Putamen (tissue), 1 donor: ENCODE measurements at places on chromosomes 1 and 21.

DNA sequence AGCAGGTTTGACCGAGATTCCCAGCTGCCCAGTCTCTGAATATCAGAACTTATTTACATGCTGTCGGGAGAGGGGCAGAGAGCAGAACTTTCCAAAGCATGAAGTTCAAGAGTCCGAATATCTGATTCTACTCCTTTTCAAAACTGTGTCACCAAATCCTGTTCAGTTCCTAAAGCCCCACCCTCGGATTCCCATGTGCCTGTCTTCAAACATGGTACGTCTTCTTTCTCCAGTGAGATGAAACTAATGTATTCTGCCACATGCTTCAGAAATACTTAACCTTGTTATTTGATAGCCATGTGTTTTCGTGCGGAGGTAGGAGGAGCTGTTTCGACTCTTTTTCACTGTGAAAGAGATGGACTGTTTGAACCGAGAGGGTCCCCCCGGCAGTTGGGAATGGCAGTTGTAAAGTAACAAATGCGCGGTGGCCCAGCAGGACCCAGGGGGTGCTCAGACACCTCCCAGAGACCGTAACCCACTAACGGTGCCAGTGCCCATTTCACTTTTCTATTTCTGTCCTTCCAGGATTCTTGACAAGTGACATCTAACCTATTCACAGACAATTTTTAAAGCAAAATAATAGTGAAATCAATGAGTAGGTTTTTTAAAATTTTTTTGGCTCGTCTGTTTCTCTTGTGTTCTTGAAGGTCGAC, 67.2 kb downstream of the ZBTB18 start:
- no peak for DNase-seq

GRCh38 chr1:203364094-203364801, 13.3 kb upstream of the FMOD start:
- DNase-seq = no peak

- no peak for DNase-seq
Measured at GRCh38 chr1:168019407-168019806, 82.5 kb upstream of the MPC2 start.

DNA sequence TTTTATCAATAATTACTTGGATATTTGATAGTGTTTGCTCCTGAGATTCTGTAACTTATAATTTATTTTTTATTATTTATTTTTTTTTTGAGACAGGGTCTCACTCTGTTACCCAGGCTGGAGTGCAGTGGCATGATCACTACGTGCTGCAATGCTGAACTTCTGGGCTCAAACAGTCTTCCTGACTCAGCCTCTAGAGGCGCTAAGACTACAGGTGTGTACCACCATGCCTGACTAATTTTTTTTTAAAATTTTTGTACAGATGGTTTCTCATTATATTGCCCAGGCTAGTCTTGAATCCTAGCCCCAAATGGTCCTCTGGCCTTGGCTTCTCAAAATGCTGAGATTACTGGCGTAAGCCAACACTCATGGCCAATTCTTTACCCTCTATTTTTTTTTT, 845.5 kb upstream of the ADGRL4 start:
- DNase-seq = no peak

DNA sequence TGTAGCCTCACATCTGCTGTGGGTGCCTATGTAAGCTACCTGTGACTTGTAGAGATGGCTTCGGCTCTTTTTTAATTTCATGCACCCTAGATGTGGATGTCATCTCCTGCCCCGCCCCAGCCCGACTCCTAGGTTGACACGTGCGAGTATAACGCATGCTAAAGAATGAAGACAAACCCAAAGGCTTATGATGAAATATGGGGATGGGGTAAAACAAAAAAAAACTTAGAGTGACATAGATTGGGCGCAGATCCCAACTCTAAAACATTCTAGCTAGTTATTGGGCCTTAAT, 613 bp upstream of the ERO1B start:
- no peak for DNase-seq

DNA sequence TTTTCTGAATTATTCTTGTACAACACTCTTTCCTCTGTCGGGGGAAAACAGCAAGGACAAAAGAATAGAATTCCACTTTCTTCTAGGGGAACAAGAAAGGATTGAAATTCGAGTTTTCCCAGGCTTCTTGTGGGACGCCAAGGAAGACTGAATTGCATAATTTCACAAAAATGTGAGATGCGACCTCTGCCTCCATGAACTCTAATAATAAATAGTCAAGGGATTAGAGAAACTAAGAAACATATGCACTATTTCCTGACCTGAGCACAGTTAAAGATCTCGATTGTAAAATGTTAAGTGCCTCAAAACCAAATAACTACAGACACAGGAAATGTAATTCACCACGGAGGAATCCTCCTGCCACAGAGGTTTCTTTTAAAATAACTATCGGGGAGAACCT, 117.3 kb upstream of the MARK1 start:
- no peak for DNase-seq

GRCh38 chr1:14190508-14190907, 408.0 kb upstream of the KAZN start:
- DNase-seq = no peak

DNA sequence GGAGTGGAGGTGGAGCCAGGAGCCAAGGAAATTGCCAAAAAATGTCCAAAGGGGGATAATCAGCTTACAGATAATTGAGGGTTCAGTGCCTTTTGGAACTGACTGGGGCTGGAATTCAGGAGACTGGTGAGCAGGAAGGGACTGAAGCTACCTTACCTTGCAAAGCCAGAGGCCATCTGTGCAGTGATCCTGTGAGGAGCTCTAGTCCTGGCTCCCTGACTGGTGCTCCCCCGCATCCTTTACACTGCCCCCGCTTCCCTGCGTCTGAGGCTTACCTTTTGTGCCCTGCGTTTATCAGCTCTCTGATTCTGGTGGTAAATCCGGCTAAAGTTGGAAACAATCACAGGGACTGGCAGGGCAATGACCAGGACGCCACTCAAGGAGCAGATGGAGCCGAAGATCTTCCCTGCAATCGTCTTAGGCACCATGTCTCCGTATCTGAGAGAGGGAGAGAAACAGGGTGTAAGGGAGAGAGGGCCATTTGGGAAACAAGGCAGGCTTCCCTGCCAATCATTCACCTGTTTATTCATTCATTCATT, 31.0 kb downstream of the DDX20 start:
- no peak for DNase-seq

GRCh38 chr1:112133487-112133886, 144.0 kb upstream of the KCND3 start:
- DNase-seq = no peak

DNA sequence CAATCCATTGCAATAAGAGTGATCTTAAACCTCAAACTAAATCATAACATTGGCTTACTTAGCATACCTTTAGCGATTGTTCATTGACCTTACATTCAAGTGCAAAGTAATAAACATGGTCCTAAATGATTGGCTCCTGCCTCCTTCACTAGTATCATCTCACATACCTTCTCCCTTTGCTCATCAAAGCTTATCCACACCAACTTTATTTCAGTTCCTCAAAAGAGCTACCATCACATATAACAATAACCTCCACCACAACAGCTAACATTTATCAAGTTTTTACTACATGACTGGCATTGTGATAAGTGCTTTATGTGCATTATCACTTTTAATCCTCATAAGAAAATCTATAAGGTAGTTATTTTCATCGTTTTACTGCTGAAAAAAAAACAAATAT, 198.8 kb downstream of the COL24A1 start:
- DNase-seq = no peak

DNA sequence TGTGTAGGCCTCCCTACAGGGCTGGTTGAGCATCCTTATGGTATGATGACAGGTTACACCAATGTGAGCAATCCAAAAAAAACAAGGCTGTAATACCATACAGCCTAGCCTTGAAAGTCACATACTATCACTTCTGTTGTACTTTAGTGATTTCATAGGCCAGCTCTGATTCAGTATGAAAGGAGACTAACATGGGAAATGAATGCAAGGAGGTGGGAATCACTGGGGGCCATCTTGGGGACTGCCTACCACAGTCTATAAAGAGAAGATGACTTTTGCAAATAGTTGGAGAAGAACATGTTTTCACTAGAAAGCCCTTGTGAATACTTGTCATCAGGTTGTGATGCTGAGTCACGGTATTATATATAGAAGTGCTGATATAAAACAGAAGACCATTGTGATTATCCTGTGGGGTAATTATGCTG, 270.7 kb downstream of the S1PR1 start:
- no peak for DNase-seq

DNA sequence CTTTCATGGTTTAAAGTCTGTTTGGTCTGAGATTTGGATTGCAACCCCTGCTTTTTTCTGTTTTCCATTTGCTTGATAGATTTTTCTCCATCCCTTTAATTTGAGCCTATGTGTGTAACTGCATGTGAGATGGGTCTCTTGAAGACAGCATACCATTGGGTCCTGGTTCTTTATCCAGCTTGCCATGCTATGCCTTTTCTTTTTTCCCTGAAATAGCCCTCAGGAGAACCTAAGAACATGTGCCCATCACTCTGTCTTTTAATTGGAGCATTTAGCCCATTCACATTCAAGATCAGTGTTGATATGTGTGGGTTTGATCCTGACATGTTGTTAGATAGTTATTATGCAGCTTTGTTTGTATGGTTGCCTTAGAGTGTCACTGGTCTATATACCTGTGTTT, 21.7 kb upstream of the DENND1B start:
- DNase-seq = no peak

DNA sequence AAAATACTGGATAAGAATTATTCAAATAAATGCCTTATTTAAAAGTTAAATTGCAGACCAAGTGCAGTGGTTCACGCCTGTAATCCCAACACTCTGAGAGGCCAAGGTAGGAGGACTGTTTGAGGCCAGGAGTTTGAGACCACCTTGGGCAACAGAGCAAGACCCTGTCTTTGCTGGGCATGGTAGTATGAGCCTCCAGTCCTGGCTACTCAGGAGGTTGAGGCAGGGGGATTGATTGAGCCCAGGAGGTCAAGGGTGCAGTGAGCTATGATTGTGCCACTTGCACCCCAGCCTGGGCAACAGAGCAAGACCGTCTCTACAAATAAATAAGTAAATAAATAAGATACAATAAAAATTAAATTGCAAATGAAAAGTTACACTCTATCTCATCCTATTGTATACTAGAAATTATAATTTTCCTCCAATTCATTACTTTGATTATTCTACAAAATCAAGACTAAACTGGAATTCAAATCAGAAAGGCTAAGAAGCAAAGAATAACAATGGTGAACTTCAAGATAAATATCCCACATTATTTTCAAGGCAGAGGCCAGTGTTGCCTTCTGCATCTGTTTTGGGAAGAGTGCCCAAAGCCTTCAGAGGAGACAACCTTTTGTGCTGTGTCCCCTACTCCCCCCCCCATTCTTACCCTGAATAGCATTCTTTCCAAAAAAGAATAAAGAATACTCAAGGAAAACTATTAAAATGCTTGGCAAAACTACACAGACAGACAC, 73.3 kb upstream of the IRF2BP2 start:
- no peak for DNase-seq

DNA sequence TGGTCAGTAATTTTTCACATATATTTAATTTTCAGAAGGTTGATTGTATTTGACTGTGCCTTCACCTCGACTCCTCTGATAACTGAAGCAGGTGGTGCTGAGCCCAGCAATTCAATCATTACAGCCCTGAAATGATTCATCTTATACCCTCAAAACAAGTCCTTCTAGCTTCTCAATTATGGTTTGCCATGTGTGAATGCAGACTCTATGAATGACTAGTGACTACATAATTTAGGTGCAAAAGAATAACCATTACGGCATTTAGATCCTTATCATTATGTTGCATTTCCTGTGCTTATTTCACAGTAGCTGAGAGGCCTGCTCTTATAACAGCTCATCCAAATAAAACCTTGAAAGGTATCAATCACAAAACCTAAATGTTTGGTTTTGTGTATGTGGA, 54.0 kb upstream of the COL11A1 start:
- no peak for DNase-seq

- no peak for DNase-seq
Measured at GRCh38 chr1:210707300-210708240, 378.9 kb downstream of the HHAT start.

- no peak for DNase-seq
Measured at GRCh38 chr21:45990741-45991605, 9.4 kb downstream of the COL6A1 start.

DNA sequence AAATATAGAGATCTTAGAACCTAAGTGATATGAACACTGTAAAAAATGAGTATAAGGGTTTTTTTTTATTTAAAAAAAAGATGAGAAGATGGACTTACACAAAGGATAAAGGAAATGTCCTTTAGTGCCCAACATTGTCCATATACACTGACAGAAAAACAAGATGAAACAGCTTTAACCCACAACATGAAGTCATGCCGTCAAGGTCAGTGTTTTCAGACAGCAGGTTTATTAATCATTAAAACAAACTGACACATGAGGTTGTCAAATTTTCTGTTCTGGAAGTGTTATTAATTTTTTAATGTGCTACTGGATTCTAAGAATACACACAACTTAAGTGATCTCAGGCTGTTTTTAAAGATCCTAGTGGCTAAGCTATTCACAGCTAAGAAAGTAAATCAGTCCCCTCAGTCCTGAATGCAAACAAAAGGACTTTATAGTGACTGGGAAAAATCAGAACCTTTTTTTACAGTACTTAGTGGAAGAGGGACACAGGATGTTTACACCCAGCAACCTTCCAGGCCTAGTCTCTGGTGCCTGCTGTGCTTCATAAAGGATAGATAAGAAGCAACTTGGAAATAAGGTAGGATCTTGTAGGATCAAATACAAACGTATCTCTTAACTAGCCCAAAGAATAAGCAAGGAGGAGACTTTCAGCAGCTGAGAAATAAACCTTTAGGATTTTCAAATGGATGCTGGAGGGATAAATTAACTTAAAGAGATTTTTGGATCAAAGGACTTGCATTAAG, 21.9 kb upstream of the PKN2 start:
- DNase-seq = no peak

GRCh38 chr1:67583462-67583950, 101.5 kb upstream of the GADD45A start:
- DNase-seq = no peak

GRCh38 chr1:172909606-172910326, 141.0 kb downstream of the TNFSF18 start:
- no peak for DNase-seq

- DNase-seq = no peak
Measured at GRCh38 chr1:237223419-237223818, 181.4 kb downstream of the RYR2 start.

- peak; percentile 21 for DNase-seq
Measured at GRCh38 chr1:200751717-200752116, 13.0 kb downstream of the CAMSAP2 start.

DNA sequence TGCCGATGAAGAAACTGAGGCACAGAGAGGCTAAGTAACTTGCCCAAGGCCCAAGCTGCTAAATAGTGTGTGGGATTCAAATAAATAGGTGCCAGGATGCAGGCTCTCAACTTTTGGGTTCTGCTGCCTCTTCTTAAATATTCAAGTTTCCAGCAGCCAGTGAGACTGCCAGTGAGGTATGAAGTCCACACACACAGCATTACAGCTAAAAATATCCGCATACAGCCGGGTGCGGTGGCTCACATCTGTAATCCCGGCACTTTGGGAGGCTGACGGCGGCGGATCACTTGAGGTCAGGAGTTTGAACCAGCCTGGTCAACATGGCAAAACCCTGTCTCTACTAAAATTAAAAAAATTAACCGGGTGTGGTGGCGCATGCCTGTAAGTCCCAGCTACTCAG, 78.4 kb upstream of the DIRAS3 start:
- no peak for DNase-seq
